Iris pigment epithelial cell (primary cell): ENCODE measurements at places on chromosomes 12 and 14.

- peak; percentile 3 for DNase-seq
Measured at GRCh38 chr12:4958697-4959375, 49.1 kb downstream of the KCNA1 start.

DNA sequence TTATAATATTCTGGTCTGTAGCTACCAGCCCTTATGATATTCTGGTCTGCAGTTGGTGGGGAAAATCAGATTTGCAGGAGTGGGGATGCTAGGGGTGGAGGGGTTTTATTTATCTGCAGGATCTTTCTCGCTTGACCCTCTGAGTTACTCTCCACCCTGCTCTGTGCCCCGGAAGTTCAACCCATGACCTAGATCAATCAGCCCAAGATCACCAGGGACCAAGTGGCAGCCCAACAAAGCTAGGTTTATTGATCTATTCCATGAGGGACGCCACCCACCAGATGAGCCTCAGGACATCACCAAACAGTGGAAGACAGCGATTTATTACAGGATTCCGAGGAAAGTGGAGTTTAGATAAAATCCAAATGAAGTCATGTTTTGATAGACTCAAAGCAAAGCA is 25.8 kb upstream of the C12orf76 start:
- DNase-seq, result no peak

- no peak for DNase-seq
Measured at GRCh38 chr14:72880820-72881219, 13.1 kb downstream of the DPF3 start.

DNA sequence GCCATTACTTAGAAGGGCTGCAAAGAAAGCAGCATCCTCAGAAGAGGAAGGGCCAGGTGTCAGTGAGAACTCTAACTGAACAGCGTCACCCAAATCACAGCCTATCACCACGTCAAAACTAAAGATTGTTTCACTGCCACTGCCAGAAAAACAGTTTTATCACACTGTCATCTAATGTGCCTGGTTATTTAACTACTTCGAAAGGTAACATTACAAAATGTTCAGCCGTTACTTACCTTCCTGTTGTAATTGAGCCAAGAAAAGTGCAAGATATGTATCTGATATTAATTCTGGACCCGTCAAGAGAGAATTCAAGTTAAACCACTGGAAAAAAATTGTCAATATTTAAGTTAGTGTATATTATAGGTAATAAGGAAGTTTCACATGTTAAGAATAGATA is 17.9 kb downstream of the ATXN3 start:
- no peak for DNase-seq
